ENCODE measurements at places on chromosomes 1 and 21.
A peak's percentile ranks its signal among the peaks of the same experiment; 100 is the strongest.

GRCh38 chr1:2378441-2378851 is 12.9 kb downstream of the MORN1 start:
- no peak for DNase-seq

- DNase-seq: no peak
Observed at GRCh38 chr1:215606564-215607168, 39.6 kb downstream of the KCTD3 start.

DNA sequence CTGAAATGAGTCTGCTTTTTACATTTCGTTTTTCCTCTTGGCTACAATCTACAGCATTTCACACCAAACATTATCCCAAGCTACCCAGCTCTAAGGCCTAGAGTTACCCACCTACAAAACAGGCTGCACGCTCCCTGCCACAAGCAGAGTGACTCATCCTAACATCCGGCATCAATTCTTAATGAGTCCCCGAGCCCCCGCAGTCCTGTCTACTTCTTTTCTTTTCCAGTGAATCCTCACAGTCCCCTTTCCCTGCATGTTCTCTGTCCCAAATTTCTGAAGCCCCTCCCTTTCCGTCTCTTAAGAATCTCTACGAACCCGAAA is 650 bp downstream of the PCNX2 start:
- peak; percentile 20 for DNase-seq

DNA sequence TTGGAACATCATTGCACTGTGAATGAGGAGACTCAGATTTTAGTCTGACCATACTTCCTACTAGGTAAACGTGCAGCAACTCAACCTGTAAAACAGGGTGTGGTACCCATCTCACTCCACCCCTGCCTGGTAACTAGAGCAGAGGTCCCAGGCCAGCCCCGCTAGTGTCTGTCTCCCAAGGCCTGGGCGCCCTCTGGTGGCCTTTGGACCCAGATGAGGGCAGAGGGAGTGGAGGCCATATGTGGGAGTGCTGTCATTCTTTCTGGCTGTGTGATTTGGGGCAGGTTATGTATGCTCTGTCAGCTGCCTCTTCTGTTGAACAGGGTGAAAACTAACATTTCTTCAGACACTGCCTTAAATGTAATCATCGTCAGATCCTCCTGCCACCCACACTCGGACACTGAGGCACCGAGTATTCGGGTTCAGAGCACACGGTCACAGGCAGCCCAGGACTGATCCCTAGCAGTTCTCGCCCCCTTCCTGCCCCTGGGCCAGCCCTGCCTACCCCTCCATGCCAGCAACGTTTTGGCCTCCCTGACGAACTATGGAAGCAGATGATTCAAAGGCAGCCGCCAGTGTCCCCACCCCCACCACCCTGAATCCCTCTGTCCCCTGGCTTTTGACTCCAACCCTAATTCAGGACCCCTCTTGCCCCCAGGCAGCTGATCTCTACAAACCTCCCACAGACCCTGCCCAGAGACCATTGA is 76.0 kb downstream of the CD247 start:
- DNase-seq: peak; percentile 86

- peak; percentile 46 for DNase-seq
Observed at GRCh38 chr1:84998642-84999280, 1.8 kb upstream of the MCOLN2 start.

- DNase-seq: no peak
Observed at GRCh38 chr1:6582370-6582769, 2.6 kb downstream of the ZBTB48 start.

GRCh38 chr21:31920275-31920674 is 47.5 kb downstream of the HUNK start:
- DNase-seq: no peak

- no peak for DNase-seq
Observed at GRCh38 chr1:210089855-210090254, 142.7 kb upstream of the SERTAD4 start.

GRCh38 chr1:47834326-47834725 is 162.9 kb downstream of the TRABD2B start:
- no peak for DNase-seq

DNA sequence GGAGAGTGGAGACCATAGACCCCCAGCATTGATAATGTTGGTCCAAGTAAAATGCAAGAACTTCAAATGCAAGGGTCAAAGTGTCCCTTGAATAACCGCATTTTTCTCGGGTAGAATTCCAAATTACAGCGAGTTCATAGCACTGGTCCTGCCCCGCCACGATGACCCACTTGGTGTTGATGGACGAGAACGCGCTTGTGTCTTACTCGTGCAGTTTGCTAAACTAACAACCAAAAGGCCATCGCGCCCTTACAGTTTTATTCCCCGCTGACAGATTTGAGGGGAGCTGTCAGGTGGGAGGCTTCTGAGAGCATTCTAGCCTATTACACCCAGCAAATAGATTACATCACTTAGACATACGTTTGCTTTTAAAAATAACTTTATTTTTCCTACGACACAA is 17.3 kb upstream of the TSPEAR start:
- DNase-seq: no peak

GRCh38 chr1:236140705-236141446 is 1.5 kb upstream of the GPR137B start:
- DNase-seq: no peak

DNA sequence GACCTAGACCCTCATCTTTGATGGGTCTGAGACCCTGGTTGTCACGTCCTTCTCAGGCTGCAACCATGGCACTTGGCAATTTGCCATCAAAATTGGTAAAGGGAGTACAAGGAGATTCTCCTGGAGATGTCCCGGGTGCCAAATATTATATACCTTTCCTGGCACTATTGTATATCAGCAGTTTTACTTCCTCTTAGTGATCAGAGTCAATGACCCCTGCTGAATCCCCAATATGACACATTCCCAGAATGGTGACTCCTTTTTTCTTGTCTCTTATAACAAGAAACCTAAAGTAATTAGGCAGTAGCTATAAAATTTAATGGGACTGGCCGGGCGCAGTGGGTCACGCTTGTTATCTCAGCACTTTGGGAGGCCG is 39.6 kb upstream of the CDC42BPA start:
- no peak for DNase-seq

- DNase-seq: no peak
Observed at GRCh38 chr21:45876381-45877170, 105.0 kb upstream of the COL6A1 start.

- peak; percentile 64 for DNase-seq
Observed at GRCh38 chr1:116556289-116557006, 14.4 kb downstream of the CD58 start.

DNA sequence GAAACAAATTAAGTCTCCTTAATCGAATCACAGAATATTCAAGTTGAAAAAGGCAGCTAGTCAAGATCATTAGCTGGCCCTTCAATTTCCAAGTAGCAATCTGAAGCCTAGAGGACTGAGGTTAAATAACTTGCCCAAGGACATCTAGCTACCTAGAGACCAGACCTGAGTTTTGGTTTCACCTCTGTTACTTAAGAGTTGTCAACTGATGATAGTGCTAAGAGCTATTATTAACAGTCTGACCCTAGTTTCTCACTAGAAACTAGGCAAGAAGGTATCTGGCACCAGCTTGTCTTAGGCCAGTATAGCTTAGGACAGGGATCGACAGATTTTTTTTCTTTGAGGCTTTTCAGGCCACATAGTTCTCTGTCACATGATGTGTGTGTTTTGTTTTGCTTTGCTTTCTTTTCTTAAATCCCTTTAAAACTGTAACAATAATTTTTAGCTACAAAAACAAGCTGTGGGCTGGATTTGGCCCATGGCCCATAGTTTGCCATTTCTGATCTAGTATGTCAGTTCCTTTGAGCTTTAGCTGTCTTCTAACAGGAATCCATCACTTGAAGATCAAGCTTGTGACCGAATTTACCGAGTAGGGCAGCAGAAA is 23.2 kb downstream of the TRIM45 start:
- no peak for DNase-seq

GRCh38 chr1:224631462-224632115 is 15.5 kb downstream of the CNIH3 start:
- no peak for DNase-seq

DNA sequence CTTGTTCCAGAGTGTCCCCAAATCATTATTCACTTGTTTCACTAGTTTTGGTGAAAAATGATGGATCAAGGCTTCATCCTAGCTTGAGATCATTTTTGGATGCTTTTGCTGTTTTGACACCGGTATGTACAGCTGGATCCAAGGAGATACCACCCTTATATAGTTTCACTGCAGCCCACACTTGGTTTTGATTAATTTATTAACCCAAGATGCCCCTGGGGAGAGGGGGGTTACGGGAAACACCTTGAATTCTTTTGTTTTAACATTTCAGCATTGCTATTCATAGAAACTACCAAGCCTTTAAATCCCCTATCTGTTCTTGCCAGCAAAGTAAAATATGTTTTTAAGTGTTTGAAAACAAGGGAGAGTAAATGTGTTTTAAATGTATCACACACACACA is 457.7 kb upstream of the RUNX1 start:
- DNase-seq: no peak

DNA sequence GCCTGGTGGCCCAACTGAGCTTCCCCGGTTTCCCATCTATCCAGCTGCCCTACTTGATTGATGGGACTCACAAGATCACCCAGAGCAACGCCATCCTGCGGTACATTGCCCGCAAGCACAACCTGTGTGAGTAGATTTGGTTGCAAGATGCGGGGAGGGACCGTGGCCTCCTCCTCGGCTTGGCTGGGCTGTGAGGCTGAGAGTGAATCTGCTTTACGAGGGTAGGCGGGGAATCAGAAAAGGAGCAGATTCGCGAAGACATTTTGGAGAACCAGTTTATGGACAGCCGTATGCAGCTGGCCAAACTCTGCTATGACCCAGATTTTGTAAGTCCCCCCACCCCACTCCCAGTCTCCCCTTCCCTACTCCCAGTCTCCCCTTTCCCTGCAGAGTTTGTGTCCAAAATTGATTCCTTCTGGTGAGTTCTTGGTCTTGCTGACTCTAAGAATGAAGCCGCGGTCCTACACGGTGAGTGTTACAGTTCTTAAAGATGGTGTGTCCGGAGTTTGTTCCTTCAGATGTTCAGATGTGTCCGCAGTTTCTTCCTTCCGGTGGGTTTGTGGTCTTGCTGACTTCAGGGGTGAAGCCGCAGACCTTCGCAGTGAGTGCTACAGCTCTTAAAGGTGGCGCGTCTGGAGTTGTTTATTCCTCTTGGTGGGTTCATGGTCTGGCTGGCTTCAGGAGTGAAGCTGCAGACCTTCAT is 1.5 kb downstream of the GSTM2 start:
- no peak for DNase-seq

GRCh38 chr21:44867999-44868700 is 5.3 kb downstream of the PTTG1IP start:
- peak; percentile 31 for DNase-seq

DNA sequence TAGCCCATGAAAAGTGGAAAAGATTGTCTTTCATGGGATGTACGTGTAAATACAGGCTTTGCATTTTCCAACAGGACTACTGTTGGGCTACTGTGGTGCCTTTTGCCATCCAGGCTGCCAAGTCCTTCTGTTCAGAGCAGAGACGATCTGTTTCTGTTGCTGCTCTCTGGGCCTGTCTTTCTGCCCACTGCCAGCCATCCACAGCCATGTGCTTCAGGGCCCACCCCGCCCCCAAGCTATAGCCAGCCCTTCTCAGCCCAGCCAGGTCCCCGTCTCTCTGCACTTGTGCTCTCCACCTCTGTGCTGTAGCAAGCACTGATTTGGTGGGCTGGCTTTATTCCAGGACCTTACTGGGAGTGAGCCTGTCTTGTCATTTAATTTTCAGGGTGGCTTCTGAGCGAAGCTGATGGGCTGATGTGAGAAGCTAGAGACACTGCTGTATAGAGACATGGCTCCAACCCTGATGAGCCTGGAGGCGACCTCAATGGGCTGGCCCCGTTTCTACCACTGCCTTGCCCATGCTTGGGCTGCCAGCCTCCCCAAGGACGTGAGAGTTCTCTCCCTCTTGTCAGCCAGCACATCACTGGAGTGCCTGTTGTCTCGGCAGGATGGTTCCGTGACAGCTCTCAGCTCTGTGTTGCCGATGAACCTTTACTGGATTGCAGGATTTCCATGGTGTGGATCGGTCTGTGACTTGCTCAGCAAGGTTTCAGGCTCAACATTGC is 137.8 kb downstream of the PEX14 start:
- no peak for DNase-seq

Data from activated T-cell treated with anti-CD3 and anti-CD28 coated beads for 24 hours (primary cell).